ENCODE measurements at places on chromosomes 3 and 15.

DNA sequence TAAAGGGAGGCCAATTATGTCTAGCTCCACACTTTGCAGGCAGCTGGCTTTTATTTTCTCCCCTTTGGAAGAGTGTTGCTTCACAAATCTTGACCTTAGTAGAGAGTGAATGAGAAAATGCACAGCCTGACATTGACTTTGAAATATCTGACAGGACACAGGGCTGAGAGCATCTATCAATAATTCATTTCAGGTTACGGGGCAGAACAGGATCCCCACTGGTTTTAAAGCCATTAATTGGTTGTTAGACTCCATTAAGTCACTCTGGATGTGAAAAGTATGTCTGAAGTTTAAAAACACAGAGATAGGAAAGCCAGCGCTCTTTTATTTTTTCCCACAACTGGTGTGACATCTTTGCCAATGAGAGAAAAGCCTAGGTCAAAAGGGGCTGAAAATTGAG, 251.9 kb upstream of the TMC3 start:
- H3K4me1 ChIP-seq = no peaks in the 10 kb centered on the region
- DNase-seq = no peak
- H3K4me3 ChIP-seq = no peak overlapping the region
- H3K27me3 ChIP-seq = no peaks in the 10 kb centered on the region
- no peak overlapping the region for H3K27ac ChIP-seq
- no peaks in the 10 kb centered on the region for H3K36me3 ChIP-seq

DNA sequence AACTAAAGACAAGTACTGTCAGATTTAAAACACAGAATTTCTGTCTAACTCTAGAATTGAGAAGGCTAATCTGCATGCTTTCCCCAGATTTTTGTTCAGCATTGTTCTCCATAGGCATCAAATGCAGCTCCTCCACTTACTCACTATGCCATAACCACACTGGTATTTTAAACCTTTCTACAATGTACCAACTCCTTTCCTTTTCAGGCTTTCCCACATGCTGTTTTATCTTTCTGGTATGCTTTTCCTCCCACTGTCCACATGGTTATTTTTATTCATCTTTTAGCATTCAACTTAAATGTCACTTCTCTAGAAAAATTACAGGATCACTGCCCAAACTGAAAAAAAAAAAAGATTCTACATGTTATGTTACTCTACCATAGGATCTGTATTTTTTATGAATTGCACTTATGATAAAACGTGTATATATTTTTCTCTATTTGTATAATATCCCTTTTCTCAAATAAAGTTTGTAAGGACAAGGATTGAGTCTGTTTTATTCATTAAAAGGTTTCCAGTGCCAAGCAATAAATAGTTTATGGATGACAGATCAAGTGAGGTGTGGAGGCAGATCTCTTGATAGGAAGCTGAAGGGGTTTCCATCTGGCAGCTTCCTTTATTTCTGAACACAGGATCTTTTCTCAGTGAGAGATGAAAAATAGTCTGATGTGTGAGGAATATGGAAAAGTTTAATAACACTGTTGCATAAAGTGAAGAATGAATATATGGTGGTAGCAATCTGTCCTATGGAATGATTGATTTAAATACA, 1064.5 kb downstream of the ZPLD1 start:
- no peak overlapping the region for H3K4me3 ChIP-seq
- H3K36me3 ChIP-seq = no peaks in the 10 kb centered on the region

GRCh38 chr15:78075490-78076230, 1.9 kb downstream of the TBC1D2B start:
- H3K4me3 ChIP-seq = peak overlapping the region; percentile 97
- no peak for DNase-seq
- peaks cover 62% of the 10 kb centered on the region for H3K4me1 ChIP-seq
- no peaks in the 10 kb centered on the region for H3K36me3 ChIP-seq

- no peaks in the 10 kb centered on the region for H3K4me1 ChIP-seq
- H3K4me3 ChIP-seq = no peak overlapping the region
- no peak overlapping the region for H3K27ac ChIP-seq
- no peak for DNase-seq
- H3K27me3 ChIP-seq = peaks cover 2% of the 10 kb centered on the region
Measured at GRCh38 chr3:151709847-151710246, 23.9 kb upstream of the AADACL2 start.

DNA sequence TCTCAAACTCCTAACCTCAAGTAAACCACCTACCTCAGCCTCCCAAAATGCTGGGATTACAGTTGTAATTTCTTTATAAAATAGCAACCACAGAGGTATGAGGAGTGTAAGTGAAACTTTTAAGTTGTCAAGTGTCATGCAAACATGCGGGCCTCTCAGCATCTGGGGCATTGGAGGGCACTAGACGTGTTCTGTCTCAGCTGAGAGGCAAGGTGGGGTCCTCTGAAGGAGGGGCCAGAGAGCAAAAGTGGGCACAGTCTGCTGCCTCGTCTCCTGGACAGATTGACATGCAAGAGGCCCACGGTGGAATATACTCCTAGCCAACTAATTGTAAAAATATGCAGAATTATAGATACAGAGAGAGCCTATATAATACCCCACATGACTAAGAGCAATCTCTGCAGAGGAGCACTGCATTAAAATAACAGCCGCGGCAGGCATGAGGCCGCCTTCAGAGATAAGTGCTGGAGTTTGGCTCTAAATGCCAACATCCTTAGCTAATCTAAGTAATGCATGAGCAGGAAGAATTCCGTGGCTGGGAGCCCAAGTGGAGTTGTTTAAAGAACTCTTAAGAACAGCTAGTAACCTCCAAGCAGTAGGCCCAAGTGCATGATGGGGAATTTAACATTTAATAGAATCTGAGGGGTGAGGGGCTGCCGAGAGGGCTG, 87.8 kb upstream of the RNU6-1 start:
- no peak overlapping the region for H3K27ac ChIP-seq
- no peak for DNase-seq
- H3K4me3 ChIP-seq = no peak overlapping the region

DNA sequence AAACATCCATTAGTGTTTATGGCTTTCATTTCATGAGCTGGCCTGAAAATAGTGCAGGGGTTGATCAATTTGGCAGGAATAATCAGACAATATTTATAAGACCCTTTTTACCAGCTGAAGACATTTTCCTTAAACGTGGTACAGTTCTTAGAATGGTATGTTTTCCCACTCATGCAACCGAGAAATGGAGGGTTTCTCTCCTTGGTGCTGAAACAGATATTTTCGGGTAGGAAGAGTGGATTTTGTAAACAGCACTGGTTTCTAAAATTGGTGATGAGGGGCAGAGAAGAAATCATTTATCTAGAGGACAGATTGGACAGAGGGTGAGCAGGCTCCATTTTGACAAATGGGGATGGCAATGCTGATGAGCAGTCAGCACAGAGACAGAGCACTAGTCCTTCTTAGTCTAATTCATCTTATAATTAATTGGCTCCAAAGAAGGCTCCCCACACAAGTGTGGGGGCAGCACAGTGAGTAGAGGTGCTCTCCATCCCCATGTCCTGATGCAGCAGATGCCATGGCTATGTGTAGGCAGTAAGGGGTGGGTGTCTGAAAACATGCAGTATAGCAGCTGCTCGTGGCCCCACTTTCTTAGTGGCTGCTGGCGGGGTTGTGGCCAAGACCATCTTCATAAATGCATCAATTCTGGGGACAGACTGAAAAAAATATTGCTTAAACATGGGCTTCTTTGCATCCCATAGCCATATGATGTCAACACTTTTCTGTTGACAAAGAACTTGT, 18.1 kb upstream of the SLC7A14 start:
- no peak for DNase-seq
- no peak overlapping the region for H3K27ac ChIP-seq
- H3K4me3 ChIP-seq = no peak overlapping the region
- H3K27me3 ChIP-seq = no peaks in the 10 kb centered on the region
- no peaks in the 10 kb centered on the region for H3K4me1 ChIP-seq
- H3K36me3 ChIP-seq = no peaks in the 10 kb centered on the region

- no peak overlapping the region for H3K4me3 ChIP-seq
- peaks cover 15% of the 10 kb centered on the region for H3K27me3 ChIP-seq
- H3K36me3 ChIP-seq = no peaks in the 10 kb centered on the region
- H3K27ac ChIP-seq = no peak overlapping the region
- DNase-seq = no peak
- H3K4me1 ChIP-seq = peaks cover 33% of the 10 kb centered on the region
Measured at GRCh38 chr15:58249646-58250312, 111.6 kb downstream of the AQP9 start.

GRCh38 chr3:193520738-193521137, 34.0 kb downstream of the ATP13A4 start:
- H3K27me3 ChIP-seq = peaks cover 7% of the 10 kb centered on the region
- no peak for DNase-seq
- H3K27ac ChIP-seq = no peak overlapping the region
- H3K4me3 ChIP-seq = no peak overlapping the region
- H3K4me1 ChIP-seq = no peaks in the 10 kb centered on the region

DNA sequence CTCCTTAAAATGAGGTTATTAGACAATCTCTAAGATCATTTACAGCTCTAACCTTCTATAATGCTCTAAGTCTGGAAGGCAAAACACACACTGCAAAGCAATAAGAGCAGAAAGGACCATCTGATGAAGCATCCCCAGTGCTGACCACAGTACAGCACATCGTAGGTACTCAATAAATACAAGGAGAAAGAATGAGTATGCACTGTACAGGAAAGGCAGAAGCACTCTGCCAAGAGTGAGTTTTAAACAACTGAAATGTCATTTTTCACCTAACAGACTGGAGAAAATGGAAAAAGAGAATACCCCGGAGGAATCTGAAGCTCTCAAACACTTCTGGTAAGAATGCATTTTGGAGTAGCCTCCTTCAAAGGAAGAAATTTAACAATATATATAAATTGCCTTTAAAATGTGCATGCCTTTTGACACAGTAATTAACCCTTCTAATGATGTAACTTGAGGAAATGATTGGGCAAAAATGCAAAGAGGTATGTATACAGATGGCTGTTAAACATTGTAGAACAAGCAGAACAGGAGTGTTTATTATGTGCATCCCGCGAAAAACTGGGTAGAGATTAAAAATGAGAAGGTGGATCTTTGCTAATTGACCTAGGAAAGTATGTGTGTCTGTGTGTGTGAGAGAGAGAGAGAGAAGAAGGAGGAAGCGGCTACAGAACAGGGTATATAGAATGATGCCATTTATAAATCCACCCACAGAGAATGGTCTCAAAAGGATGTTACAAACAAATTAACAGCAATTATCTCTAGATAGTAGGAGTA, 8.0 kb upstream of the OXTR start:
- H3K36me3 ChIP-seq = no peaks in the 10 kb centered on the region
- H3K27ac ChIP-seq = no peak overlapping the region
- peaks cover 2% of the 10 kb centered on the region for H3K27me3 ChIP-seq
- H3K4me1 ChIP-seq = no peaks in the 10 kb centered on the region
- no peak for DNase-seq

- no peak overlapping the region for H3K4me3 ChIP-seq
- DNase-seq = no peak
- no peaks in the 10 kb centered on the region for H3K4me1 ChIP-seq
- no peak overlapping the region for H3K27ac ChIP-seq
- peaks cover 3% of the 10 kb centered on the region for H3K27me3 ChIP-seq
Measured at GRCh38 chr3:13857702-13858380, 22.0 kb downstream of the WNT7A start.

Measured in immature natural killer cell (primary cell).